Inflammatory macrophage treated with lipopolysaccharide for 1 hour (primary cell): ENCODE measurements at places on chromosomes 12 and 14.

- no peak for DNase-seq
Observed at GRCh38 chr12:11227373-11227772, 40.6 kb upstream of the TAS2R42 start.

GRCh38 chr12:57342207-57342691 is 88.6 kb downstream of the R3HDM2 start:
- DNase-seq = no peak

DNA sequence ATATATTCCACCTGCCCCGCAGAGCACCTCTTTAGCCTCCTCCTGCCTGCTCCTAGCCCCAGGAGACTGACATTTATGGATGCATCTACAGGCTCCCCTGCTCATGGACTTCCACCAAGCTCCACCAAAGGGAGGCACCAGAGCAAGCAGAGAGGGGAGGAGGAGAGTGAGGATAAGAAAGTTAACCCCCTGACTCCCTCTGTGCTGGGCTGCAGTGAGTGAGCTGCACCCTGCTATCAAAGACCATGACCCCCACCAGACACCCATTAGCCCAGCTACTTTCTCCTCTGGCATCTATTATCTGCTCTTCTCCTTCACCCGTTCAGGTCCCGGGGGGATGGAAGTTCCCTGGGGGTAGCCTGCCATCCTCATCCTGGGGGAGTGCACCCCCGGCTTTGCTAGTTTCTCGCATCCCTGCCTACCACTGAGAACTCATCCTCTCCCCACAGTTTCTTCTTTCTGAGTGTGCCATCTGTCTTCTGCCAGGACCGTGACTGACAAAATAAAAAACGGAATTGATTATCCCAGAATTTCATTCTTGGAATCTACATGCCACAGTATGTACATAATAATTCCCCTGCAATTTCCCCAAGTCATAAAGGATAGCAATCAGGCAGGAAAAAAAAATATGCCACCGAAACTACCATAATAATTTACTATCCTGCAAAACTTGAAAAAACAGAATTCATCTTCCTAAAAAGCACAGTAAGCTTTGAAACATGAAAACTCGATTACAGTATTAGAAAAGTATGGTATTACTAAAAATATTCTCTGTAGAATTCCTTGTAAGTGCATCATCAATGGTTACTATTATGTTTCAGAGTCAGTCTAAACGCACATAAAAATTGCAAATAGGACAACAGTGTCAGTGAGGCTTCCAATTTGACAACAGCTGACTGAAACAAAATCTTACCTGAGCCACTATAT is 45.2 kb downstream of the FOXN3 start:
- DNase-seq = no peak

DNA sequence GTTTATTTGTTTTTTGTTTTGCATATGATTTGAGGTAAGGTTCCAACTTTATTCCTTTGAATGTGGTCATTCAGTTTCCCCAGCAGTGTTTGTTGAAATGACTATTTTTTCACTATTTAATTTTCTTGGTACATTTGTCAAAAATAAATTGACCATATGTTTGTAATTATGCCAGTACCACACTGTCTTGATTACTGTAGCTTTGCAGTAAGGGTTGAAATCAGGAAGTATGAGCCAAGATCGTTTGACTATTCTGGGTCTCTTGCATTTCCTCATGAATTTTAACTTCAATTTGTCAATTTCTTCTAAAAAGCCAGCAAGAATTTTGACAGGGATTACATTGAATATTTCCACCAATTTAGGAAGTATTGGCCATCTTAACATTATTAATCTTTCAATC is 199.3 kb upstream of the PPFIA2 start:
- DNase-seq = peak; percentile 54

GRCh38 chr14:100604121-100604501 is 16.9 kb upstream of the BEGAIN start:
- DNase-seq = no peak

GRCh38 chr12:63995512-63995911 is 151.0 kb downstream of the SRGAP1 start:
- no peak for DNase-seq

- DNase-seq = no peak
Observed at GRCh38 chr14:95040708-95041476, 116.4 kb downstream of the DICER1 start.

DNA sequence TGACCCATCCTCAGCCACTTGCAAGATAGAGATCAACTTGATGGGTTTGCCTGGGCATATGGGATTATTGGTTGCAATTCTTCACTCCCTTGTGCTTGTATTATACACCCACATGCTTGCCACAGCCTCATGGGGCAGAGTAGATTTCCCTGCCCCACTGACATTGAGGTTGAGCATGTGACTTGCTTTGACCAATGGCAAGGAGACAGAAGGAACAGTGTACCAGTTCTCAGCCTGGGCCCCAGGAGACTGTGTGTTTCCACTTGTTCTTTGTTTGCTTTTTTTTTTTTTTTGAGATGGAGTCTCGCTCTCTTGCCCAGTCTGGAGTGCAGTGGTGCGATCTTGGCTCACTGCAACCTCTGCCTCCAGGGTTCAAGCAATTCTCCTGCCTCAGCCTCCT is 31.8 kb downstream of the CALM1 start:
- DNase-seq = peak; percentile 11

- no peak for DNase-seq
Observed at GRCh38 chr14:67428501-67429031, 16.6 kb upstream of the PLEK2 start.

- DNase-seq = no peak
Observed at GRCh38 chr12:52053536-52054209, 2.4 kb downstream of the NR4A1 start.

DNA sequence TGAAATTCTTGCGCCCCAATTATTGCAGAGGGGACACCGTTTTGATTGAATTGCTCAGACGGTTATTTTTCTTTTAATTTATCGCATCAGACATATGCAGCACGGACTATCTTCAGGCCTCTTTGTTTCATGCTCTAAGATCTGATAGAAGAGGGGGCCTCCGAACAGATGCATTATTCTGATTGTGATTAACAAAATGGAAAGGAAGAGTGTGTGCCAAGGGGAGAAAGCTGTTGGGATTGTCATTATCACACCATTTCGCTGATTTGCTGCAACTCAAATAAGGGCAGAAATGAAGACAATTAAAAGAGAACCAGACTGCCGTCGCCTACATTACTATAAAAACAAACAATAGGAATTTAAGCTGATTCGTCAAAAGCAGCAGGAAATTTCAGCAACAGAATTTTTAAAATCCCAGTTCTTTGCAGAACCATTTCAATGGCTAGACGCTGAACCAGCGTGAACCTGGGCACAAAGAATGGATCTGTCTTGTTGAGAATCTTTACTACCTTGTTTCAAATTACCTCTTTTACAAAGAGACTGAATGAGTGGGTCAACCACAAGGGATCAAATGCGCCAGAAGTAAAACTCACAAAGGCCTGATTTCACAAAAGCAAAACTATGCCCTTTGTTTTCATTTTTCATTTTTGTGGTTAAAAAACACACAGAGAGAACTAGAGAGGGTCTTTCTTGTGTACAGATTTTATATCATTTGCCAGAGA is 30.6 kb downstream of the TMEM132D start:
- no peak for DNase-seq

- DNase-seq = no peak
Observed at GRCh38 chr12:102633981-102634605, 153.7 kb upstream of the IGF1 start.

DNA sequence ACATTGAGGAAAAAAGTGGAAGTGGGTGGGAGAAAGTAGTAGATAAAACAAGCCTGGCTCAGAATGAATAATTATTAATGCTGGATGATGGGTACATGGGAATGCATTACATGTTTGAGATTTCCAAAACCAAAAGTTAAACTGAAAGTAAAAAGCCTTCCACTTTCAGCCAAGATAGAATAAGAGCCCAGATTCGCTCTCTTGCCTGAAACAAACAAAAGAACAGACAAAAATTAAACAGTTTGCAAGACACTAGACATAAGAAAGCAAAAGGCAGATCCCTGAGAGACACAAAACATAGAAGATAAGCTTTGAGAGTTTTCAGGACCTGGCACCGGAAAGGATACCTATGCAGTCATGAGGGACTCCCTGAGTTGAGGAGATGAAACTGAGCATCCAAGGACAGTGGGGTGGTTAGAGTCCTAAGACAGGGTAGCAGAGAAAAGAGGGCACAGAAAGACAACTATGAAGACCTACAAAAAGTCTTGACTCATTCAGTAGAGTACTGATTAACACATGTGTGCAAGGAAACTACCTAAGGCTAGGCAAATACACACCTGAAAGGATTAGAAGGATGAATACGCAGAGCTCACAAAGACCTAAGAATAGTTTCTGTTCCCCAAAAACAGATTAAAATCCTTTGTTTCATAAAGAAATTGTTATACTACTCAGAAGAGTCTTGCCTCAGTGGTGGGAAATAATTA is 54.1 kb downstream of the CEP83 start:
- no peak for DNase-seq

- DNase-seq = peak; percentile 85
Observed at GRCh38 chr12:121239351-121240061, 29.6 kb downstream of the P2RX4 start.

DNA sequence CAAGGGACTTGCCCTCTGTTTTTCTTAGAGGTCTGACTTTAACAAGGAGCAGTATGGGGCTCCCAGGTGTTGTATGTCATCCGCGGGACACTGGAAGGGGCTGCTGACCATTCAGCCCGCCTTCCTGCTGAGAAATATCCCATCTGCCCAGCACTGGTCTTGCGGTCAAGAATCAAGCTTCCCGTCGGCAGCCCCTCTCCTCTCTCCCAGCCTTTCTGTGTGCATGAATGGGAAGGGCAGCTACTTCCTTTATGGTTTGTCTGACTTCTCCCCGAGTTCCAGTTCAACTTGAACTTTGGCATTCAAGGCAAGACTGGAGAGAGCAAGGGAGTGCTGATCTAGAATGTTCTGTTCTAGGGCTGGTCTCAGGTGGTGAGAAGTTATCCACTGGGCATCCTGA is 51.5 kb downstream of the PSMA6 start:
- DNase-seq = no peak

GRCh38 chr14:61064210-61064609 is 83.2 kb downstream of the SLC38A6 start:
- DNase-seq = no peak

- peak; percentile 10 for DNase-seq
Observed at GRCh38 chr12:113949321-113950305, 16.5 kb downstream of the RBM19 start.

- no peak for DNase-seq
Observed at GRCh38 chr12:25001311-25001710, 52.4 kb upstream of the BCAT1 start.

DNA sequence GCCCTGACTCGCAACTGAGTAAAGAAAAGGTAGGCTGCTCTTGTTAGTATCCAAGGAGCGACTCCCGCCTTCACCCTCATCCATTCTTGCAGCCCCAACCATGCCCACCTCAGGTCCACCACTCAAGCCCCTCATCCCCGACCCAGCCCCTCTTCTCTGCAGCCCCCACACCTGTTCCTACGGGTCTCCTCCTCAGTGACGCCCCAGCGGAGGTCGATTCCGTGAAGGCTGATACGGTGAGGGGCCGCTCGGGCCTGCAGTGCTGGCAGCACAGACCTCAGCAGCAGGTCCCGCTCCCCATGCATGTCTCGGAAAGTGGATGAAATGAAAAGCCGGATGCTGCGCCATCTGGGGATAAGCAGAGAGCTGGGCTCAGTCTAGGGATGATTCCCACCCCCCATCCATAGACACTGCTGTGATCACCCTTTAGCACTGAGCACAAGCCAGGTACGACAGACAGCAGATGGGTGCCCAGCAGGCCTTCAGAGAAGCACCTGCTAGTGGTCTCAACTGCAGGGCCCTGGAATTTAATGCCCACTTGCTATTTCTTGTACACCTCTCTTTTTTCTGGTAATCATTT is 26.9 kb downstream of the TEP1 start:
- no peak for DNase-seq

DNA sequence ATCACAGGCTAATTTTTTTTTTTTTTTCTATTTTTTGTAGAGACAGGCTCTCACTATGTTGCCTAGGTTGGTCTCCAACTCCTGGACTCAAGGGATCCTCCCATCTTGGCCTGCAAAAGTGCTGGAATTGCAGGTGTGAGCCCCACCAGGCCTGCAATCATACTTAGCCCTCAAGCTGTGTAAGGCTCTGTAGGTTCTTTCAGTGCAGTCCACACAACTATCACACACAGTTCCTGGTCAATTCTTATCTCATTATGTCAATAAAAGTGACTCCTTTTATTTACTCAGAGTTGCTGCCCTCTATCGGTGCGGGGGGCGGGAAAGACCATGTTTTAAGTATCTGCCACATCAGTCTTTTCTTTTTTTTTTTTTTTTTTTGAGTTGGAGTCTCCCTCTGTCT is 29.0 kb downstream of the SLC2A3 start:
- DNase-seq = peak; percentile 55

DNA sequence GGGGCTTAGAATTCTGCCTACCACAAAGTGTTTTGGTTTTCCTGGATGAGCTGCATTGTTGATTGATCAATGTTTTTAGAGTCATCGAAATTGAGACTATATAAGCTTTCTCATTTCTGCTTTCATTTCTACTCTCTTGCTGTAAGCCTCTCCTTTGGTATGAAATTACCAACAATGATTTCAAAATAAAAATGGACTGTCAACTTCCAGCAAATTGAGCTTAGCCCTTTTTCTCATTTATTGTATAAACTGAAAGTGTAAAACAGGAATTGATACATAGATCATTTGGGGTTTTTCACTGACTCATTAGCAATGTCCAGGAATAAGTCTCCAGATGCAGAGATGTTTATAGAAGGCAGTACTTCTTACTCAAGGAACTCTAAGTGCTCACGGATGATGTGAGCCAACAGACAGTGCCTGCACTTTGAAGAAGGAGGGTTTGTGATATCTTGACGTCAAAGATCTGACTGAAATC is 20.0 kb upstream of the PCNX1 start:
- DNase-seq = peak; percentile 82

- no peak for DNase-seq
Observed at GRCh38 chr12:2345902-2346301, 293.1 kb downstream of the CACNA1C start.

DNA sequence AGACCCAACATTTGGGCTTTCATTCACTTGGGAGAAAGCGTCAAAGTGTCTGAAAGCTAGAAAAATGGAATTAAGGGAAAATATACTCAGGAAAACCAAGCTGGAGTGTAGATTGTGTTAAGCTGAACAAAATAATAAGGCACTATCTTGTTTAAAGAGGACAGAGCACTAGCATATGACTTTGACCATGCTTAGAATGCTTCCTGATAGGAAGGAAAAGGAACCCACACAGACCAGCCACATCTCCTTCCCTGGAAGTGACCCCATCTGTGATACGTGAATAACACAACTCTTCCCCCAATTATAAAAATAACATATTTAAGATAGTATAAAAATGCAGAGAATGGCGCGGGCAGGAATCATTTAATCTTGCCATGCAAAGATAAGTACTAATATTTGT is 94.7 kb upstream of the BCL2L14 start:
- no peak for DNase-seq

- DNase-seq = no peak
Observed at GRCh38 chr14:34250959-34251358, 211.1 kb downstream of the SPTSSA start.

- peak; percentile 31 for DNase-seq
Observed at GRCh38 chr12:74535536-74535935, 2.1 kb upstream of the ATXN7L3B start.

DNA sequence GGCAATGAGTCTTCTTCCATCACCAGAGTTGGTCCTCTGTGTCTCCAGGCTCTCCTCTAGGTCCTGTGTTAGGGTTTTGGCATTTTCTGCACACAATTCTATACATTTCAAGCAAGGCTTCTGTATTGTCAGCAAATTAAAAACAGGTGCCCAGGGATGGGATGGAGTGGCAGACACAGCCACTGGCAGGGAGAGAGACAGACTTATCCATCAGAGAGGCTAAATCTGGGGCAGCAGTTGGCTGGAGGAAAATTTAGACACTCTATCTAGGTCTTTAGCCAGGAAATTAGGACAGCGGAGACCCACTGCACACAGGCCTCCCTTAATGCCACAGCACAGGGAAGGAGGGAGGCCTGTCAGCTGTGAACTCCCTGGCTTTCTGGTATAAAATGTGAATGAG is 20.2 kb downstream of the PLEKHD1 start:
- DNase-seq = no peak
